ENCODE measurements at places on chromosomes 16 and 17. TPM values are rescaled to one million over a fixed set of nuclear protein-coding genes. Genes with fewer than 3 reads are reported as not detected.

The RAB37 gene
- 12.7 TPM for total RNA-seq

The KCNJ12 gene
- total RNA-seq = 0.17 TPM

The ATP6V0D1 gene
- total RNA-seq = 34.0 TPM

The MPP2 gene
- 0.63 TPM for total RNA-seq

The SPSB3 gene
- 39.5 TPM for total RNA-seq

The EFNB3 gene
- 0.15 TPM for total RNA-seq

The SHCBP1 gene
- total RNA-seq = 49.5 TPM

The FAM222B gene
- total RNA-seq = 15.2 TPM
